Stromal cell of bone marrow (primary cell): ENCODE measurements at places on chromosomes 3 and 15.

DNA sequence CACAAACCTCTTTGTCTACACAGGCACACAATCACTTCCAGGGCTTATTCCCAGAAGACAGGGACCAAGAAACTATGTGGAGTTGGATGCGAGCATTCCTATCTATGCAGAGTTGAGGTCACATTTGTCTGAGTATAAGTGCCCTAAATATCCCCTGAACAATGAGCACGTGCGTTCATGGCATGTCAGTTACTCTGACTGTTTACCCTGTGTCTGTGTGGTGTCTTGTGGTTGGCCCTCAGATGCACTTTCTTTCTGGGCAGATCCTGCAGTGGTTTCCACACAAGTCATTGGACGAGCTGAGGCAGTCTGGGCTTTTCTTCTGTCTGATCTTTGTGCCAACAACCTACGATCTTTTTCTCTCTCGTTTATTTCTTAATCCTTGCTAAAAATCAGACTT is 134.5 kb downstream of the FBN1 start:
- peak; percentile 43 for DNase-seq

DNA sequence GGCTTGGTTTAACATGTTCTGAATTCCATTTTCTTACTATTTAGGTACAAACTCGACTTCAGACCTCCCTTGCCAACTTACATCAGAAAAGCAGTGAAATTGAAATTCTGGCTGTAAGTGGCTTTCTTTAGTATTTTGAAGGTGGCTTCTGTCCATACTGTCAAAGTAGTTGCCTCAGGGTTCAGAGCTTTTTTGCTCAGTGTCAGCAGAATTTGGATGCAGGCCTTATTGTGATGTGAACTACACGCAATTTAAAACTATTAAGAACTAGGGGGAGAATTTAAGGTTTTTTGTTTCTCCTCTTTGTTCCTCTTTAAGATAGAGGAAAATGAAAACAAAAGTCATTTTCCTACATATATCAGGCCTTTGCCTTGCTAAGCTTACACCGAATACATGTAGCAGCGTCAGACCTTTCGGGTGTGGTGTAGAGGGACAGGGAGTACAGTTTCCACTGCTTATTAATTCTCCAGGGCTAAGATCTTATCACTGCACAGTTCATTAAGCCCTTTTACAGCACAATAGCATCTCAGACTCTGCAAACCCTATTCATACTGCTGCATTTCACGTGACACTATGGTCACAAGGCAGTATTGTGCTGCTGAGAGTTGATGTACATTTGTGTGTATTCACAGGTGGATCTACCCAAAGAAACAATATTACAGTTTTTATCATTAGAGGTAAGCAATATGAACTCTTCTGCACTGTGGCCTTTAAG is 6.7 kb downstream of the SRP14 start:
- no peak for DNase-seq

GRCh38 chr3:63278171-63279004 is at the start of gene SYNPR:
TSS of gene SYNPR (plus strand) at chr3:63278308.
- no peak for DNase-seq

DNA sequence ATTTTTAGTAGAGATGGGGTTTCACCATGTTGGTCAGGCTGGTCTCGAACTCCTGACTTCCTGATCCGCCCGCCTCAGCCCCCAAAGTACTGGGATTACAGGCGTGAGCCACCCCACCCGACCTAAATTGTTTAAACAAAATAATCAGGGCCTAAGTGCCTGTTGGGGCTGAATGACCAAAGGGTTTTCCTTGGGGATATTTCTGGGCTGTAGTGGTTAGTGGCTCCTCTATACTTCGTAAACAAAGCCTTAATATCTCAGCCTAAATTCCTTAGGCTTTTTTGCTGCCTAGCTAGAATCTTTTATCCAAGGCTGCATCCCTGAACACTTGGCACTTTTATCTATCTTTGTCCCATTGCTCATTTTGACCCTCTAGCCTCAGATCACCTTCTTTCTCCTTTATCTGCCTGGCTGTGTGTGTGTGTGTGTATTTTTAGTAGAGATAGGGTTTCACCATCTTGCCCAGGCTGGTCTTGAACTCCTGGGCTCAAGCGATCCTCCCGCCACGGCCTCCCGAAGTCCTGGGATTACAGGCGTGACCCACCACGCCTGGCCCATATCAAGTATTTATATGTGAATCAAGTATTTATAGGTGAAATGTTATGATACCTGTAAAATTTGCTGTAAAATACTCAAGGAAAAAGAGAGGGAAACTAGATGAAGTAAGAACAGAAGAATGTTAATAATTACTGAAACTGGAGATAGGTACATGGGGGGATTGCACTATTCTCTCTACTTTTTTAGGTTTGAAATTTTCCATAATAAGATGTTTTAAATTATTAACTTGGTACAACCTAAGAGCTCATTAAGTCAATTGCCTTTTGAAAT is 1.8 kb downstream of the NUSAP1 start:
- DNase-seq: no peak

GRCh38 chr3:24673596-24673995 is 178.9 kb upstream of the THRB start:
- DNase-seq: no peak

DNA sequence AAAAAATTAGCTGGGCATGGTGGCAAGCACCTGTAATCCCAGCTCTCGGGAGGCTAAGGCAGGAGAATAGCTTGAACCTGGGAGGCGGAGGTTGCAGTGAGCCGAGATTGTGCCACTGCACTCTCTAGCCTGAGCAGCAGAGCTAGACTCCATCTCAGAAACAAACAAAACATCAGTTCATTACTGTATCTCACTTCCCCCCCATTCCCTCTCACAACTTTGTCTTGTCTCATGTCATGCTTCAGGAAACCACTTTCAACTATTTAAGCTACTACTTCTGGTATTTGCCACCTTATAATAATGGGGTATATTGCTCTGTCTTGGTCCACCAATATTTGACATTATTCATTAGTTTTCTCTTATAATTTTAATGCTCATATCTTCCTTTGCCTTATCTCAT is 26.2 kb downstream of the PIK3CA start:
- no peak for DNase-seq

- no peak for DNase-seq
Measured at GRCh38 chr15:98763179-98763578, 114.8 kb downstream of the IGF1R start.

DNA sequence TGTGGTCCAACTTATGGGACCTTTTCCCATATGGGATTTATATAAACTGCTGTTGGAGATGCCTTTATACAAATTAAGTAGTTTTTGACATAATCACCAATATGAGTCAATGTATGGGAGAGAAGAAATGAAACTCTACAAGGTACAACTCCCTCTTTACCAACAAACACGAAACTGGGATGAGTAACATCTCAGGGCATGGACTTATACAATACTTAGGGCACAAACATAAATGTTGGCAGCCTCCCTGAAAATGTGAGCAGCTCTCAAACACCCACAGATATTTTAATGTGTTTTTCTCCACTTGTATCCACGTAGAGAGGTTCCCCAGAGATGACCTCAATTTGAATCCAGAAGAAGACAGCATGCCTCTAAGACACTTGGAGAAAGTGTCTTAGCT is 161.6 kb downstream of the MAGI1 start:
- no peak for DNase-seq

- no peak for DNase-seq
Measured at GRCh38 chr3:37554364-37554763, 307.3 kb upstream of the CTDSPL start.

DNA sequence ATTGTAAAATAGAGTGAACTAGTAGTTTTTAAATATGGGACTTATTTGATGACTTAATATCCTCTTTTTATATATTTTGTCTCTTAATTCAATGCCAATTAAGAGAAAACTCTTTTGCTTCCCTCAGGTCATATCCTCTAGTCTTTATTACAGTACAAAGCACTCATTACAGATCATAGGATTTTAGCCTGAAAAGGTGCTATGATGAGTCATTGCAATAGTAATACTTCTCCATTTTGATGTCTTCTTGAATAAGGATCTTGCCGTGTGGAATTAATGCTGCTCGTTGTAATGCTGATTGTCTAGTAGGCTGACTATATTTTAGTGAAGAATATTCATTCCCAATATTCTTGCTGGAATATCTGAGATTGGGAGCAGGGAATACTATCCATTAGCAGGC is 612.2 kb upstream of the GOLIM4 start:
- no peak for DNase-seq

DNA sequence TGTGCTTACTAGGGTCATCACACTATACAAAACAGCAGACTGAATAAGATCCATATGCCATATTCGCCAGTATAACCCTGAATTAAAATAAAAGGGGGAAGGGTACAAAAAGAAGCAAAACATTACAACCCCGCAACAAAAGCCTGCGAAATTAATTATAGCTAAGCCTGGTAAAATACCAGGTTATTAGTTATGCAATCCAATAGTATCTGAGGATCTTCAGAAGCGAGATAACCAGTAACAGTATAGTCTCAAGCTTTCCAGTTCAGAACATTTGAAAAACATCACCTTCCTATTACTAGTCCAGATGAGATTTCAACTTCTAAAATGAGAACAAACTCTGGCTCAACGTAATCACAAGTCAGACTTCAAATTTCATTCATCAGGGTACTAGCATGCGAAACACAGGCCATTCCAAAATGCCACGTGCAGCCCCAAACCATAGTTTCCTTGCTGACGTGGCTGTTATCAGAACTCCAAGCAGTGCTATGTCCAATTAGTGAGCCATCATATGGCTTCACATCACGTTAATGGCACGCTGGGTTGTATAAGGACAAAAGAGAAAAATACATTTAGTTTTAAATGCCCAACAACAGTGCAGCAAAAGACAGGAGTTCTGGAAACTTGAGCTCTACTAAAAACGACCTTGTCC is 1.1 kb downstream of the SSR3 start:
- peak; percentile 33 for DNase-seq

DNA sequence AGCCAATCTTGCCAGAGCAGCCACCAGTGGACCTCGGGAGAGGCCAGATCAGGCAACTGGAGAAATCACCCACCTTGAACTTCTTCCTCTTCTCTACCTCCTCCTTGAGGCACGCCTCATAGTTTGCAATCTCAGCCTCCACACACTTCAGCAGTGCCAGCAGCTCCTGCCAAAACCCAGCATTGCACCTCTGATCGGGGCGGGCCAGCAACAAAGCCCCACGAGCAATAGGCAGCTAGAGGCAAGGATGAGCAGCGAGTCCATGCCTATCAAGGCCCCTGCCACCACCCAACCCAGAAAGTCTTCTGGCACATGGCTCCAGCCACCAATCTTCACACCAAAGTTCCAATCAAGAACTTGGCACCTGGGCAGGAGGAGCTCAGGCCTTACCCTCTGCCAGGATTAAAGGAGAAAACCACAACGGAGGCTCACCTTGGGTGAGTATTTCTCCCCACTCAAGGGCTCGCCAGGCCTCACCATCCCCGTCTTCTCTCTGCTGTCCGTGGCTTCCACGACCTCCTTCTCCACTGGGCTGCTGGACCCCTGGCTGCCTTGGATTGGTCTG is 42.1 kb downstream of the SEMA3G start:
- no peak for DNase-seq

DNA sequence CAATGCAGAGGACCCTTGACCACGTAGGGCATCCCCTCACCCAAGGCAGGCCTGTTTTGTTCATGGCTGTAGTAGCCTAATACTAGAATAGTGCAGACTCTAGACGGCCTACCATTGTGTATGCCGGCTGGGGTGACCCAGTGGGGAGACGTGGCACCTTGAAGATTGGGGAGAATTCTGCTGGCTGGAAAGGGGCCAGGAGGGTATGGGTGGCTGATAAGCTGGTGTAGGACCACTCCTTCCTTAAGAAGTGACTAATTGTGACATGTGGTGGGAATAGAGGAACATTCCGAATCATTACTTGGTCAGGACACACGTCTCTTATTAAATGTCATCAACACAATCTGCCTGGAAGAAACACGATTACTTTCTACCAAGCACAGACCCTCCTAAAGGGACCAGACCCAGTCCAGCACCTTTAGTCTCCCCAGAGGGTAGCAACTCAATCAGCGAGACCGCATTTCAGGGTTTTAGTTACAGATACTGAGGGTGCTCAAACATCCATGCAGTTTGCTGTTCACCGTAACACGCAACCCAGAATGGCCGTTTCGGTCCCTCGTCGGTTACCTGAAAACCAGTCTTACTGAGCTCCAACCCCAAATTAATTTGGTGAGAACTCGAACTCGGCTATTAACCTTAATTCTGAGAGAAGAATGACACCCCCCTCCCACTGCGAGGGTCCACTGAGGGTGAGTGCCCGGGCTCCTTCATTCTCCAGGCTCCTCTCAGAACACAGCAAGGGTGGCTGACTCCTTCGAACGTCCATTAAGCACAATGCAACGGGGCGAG is 1.6 kb upstream of the KLF13 start:
- no peak for DNase-seq

- no peak for DNase-seq
Measured at GRCh38 chr15:48785195-48785594, 25.7 kb downstream of the CEP152 start.

GRCh38 chr3:9244495-9245183 is 4.8 kb downstream of the SRGAP3 start:
- DNase-seq: no peak

GRCh38 chr3:116886202-116886893 is 176.8 kb downstream of the TUSC7 start:
- DNase-seq: no peak

DNA sequence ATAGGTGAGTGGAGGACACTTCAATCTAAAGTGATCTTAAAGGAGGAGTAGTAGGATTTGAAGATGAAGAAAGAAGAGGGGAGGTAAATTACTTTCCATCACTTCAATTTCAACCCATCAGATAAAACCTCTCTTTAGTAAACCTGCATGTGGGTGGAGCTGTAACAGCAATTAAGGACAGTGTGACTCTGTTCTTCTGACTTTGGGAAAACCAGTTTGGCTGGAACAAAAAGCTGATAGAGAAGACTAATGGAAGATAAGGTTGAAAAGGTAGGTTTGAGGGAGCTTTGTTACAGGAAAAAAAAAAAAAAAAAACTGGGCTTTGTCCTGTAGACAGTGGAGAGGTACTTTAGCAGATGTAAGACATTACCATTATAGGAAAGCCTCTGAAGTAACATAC is 4.5 kb upstream of the GSK3B start:
- DNase-seq: no peak

DNA sequence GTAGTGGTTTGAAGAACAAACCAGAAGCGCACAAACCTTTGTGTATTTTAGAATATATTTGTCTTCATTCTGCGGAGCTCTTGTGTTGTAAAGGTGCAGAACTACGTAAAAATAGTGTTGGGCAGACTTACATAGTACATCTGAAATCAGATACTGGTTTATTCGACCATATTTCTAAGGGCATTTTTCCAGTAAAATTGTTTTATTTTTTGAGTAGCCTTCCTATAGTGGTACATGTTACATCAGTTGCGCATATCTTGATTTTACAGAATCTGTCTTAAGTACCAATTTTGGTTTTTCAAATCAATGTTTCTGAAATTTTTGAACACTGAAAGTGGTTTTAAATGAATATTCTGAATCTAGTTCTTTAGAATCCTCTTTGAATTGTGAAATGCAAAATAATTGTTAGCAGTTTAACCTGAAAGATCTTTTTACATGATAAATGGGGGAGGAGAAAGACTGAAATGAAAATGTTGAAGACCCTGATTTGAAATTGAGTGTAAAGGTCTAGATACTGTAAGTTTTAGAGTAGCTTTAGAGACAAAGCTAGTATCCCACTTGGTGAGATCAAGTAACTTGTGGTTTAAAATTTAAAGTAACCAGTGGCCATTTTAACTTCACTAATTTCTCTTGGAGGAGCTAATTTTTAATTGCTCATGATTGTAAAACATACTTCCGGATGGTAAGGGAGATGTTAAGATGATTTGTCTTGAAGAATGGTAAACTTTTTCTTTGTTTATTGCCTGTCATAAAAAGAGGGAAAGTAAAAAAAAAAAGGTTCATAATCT is 15.5 kb upstream of the CHD2 start:
- no peak for DNase-seq
